ENCODE measurements at places on chromosomes 3 and 15.

GRCh38 chr15:68682330-68682729 is 103.5 kb downstream of the CORO2B start:
- no peak for DNase-seq

DNA sequence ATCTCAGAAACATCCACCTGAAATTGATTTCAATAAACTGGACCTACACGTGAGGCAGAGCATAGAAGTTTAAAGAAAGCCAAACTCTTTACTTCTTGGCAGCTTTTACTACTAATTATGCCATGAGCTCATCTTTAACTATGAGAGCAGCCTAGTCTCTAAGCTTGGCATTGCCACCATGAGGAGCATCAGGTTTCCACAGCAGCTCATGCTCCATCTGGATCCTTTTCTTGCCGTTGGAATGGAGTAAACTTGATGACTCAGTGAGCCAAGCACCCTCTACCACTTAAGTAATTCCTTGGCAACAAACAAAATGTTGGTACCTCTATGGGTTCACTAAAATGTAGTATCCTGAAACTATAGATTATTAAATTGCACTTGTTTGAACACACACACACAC is 583.2 kb downstream of the EPHA3 start:
- no peak for DNase-seq

- DNase-seq: no peak
These were observed 23.0 kb downstream of the IGF1R start for GRCh38 chr15:98671060-98672008.

- DNase-seq: no peak
These were observed 706.7 kb downstream of the NTRK3 start for GRCh38 chr15:87549860-87550259.

GRCh38 chr15:85534031-85534430 is 153.6 kb downstream of the AKAP13 start:
- peak; percentile 63 for DNase-seq

DNA sequence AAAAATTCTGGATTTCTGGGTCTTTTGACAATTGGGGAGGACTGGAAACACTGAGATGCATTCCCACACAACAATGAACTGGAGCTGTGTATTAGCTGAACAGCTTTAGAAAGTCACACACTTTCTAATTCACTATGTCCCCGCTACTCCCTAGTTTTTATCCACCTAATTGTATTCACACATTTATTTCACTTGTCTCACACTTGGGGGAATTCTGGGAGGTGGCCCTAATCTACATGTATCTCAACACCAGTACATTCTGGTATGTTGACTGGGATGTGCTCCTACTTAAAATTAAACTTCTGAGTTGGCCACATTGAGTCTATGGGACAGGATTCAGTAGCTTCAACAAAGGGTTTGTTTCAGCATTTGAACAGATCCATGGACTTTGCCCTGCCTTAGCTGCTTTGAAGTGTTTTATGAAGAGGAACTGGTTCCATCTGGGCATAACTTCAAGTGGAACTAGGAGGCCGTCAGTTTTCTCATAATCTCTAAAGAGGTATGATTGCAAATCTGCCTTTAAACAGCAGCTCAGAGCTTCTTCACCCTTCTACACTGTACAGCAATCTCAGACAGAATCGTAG is 106.5 kb upstream of the CMC1 start:
- DNase-seq: no peak

DNA sequence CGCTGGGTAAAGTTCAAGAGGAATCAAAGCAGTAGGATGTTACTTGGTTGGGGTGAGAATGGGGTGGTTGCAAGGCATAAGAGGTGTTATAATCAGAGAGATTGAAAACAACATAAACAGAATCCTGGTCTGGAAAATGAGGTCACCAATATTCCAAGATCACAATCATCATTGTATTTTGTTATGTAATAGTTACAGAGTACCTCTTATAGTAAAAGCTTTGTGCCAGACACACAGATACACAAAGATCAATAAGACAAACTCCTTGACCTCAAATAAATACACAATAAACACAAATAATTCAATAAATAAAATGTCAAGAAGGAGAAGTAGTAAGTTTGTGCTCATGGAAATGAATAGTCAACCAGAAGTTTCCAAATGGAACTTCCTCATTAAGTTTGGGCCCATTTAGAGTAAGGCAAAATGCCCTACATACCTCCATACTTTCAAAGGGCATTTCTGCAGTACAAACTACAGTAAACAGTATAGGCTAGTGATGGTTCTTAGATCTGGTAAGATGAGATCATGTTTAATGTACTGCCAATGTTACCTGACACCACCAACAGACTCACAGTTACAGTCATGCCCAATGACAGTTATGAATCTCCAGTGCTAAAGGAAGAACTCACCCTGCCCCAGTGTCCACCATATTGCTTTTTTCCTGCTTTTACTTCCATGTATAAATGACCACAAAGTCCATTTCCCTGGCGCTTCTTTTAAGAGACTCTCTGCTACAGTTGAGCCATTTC is 93.4 kb downstream of the KCNMB2 start:
- DNase-seq: no peak

DNA sequence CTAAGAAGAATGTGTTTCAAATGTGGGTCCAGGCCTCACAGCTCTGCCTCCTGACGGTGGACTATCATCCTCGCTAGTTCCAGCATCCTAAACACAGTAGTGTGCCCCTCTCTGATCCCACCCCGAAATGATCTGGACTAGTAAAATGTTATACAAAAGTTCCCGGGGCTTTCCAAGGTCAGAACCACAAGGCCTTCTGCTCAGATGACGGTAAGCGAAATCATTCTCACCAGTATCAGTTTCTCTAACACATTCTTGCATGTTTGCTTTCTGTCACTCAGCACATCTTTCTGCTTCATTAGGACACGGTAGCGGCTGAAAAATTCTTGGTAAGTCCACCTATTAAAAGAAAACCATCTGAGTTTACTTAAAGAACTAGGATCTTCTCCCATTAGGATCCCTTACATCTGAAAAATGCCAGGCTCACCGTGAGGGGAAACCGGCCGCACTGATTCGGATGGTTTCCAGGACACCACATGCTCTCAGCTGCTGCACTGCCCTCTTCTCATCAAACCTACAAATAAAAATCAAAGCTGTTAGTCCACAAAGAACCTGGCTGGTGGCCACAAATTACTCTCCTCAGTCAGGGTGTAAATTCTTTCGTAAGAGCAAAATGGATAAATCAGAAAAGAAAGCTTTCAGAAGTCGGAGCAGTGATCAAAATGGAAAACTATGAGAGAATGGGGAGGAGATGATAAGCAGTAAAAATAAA is 83.9 kb upstream of the MYO5C start:
- DNase-seq: no peak

DNA sequence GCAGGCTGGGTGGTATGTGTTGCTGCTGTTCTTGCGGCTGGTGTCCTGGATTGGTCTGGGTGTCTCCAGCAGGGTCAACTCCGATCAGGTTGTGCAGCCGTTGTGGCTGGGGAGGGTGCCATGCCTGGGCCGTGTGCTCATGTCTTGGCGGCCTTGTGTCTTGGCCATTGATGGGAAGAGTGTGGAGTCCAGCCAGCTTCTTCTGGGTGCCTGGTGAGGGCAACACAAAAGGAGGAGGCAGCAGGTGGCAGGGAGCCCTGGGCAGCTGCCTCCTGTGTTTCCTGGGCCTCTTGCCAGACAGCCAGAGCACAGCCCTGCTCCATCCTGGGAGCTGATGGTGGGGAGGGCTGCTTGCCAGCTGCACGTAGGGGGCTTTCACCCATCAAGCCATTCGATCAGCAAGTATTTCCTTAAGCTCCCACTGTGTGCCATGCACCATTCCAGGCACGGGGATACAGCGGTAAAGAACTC is 4.3 kb downstream of the CHAC1 start:
- no peak for DNase-seq

- DNase-seq: no peak
These were observed 99.7 kb downstream of the TIGIT start for GRCh38 chr3:114393367-114394072.

DNA sequence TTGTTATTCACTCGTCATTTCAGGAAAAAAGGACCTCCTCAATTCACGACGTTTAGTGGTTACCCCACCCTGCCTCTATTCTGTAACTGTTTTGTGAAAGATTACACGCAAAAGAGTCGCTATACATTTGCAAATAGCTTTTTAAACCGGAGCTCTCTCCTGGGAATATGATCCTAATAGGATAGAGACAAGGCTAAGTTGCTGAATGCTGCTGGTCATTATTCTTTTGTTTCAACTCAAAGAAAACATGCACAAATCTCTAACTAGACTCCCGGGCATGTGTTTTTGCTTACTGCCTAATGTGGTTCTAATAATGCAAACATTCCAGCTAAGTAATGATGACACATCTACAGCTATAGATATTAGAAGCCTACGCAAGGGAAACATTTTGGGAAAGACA is 214.6 kb upstream of the MDFIC2 start:
- no peak for DNase-seq

DNA sequence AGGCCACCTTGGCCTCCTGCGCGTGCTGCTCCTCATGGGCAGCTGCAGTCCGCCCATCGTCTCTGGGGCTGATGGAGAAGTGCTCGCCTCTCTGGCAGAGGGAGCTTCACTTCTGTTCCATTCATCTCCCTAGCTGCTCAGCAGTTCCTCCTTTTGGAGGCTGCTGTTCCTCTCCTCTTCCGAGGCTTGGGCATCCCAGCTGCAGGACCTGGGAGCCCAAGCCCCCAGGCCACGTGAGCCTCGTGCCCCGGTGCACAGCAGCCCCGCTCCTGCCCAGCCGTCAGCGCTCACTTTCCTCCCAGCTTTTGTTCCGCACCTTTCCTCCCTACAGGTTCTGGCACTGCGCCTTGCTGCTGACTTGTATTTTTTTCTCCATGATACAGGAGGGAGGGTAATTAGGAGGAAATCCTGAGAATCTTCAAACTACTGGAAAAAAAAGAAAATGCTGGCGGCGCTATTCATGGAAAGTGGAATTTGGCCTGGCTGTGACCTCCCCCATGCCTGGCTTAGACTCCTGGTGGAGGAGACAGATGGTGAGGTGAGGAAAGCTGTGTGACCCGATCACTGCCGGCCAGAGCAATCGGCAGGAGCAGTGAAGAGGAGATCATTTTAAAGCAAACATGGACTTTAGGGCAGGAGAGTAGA is 210.1 kb downstream of the CHST2 start:
- DNase-seq: peak; percentile 49

DNA sequence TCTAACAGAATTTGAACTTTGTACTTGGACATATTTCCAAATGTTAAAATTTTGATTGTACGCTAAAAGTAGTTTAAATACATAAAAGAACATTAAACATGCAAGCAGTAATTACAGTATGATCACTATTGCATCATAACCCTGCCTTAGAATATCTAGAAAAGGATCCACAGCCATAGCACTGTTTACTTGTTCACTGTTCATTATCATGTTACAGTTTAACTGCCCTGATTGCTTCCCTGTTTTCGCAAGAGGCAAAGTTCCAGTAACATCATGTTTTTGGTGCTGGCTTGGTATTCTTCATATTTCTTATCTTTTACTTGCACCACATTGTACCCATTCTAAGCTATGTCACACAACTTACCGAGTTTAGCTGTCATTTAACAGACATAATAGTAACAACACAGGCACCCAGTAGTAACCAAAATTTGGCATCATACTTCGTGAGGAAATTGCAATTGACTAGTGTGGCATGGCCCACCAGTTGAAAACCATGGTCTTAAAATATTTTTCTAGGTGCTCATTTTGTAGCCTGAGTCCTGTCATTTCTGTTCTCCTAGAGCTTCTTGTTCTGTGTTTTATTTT is 13.3 kb upstream of the TMEM87A start:
- DNase-seq: no peak

GRCh38 chr3:68424796-68425460 is 507.4 kb downstream of the TAFA4 start:
- DNase-seq: no peak

DNA sequence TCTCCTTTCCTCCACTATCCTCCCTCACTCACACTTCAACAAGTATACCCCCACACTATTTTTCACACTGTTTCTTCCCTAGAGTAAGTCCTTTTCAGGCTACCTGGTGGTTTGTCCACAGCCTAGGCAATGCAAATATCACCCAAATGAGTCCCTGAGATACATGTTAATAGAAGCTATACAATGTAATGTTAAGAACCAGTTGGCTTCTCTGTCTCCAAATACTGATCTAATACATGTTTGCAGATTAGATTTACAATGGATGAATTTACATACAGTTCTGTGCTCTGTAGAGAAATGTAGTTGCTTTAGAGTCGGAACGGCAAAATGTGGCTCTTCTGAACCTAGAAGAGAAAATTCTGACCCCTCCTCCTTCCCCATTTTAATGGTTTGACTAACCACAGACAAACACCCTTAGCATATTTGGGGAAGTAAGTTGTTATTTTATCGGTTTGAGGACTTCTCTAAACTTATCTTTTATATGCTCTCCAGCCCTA is 63.6 kb upstream of the MBNL1 start:
- DNase-seq: peak; percentile 89

- DNase-seq: peak; percentile 30
These were observed 138.4 kb downstream of the PLCL2 start for GRCh38 chr3:17023006-17023664.

DNA sequence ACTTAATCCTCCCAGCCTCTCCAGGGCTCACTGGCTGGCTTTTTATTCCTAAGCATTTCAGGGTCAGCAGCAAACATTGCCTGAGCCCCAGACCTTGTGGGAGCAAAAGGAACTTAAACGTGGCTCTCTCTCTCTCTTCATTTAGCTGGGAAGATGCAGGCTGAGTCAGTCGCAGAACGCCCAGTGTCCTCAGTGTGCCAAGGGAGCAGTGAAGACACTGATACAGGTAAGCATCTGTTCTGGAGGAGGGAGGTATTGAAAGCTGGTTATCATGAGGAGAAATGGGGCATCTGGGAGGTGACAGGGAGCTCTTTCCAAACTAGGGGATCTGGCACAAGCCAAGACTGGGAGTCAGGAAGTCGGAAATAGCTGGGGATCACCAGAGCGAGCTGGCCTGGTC is 4.3 kb downstream of the RHOV start:
- DNase-seq: no peak

Measured in suppressor macrophage (primary cell).